ENCODE measurements at places on chromosomes 3 and 15.
A peak's percentile ranks its signal among the peaks of the same experiment; 100 is the strongest.

DNA sequence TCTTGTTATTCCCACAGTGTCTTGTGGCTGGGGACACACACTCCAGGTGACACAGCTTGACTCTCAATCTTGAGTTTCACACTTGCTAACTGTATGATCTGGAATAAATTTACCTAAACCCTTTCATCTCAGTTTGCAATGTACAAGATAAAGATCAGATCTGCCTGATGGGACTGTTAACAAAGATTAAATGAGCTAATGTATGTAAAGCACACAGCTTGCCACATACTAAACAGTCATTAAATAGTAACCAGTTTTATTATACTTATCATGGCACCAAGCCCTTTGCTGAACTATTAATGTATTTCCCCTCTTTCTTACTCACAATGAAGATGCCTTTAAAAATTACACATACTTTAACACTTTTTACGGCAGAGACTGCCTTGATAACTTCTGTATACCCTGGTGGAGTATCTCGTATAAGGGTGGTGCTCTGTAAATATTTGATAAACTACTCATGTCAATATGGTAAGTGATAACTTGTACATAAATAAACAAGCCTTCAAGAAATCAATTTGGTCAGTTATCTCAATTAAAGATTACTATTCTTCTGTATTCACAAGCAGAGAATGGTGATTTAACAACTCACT lies 184.5 kb downstream of the STAG1 start:
- DNase-seq: no peak

DNA sequence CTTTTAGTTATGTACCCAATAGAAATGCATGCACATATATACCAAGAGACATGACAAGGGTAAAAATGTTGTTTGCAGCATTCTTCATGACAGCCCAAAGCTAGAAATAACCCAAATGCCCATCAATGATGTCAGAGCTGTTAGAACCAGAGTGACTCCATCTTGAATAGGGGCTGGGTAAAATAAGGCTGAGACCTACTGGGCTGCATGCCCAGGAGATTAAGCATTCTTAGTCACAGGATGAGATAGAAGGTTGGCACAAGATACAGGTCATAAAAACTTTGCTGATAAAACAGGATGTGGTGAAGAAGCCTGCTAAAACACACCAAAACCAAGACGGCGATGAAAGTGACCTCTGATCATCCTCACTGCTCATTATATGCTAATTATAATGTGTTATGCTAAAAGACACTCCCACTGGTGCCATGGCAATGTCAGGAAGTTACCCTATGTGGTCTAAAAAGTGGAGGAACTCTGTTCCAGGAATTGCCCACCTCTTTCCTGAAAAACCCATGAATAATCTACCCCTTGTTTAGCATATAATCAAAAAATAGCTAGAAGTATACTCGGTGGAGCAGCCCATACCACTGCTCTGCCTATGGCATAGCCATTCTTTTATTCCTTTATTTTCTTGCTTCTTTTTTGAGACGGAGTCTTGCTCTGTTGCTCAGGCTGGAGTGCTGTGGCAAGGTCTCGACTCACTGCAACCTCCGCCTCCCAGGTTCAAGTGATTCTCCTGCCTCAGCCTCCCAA lies 32.9 kb downstream of the ZBTB11 start:
- DNase-seq: no peak

DNA sequence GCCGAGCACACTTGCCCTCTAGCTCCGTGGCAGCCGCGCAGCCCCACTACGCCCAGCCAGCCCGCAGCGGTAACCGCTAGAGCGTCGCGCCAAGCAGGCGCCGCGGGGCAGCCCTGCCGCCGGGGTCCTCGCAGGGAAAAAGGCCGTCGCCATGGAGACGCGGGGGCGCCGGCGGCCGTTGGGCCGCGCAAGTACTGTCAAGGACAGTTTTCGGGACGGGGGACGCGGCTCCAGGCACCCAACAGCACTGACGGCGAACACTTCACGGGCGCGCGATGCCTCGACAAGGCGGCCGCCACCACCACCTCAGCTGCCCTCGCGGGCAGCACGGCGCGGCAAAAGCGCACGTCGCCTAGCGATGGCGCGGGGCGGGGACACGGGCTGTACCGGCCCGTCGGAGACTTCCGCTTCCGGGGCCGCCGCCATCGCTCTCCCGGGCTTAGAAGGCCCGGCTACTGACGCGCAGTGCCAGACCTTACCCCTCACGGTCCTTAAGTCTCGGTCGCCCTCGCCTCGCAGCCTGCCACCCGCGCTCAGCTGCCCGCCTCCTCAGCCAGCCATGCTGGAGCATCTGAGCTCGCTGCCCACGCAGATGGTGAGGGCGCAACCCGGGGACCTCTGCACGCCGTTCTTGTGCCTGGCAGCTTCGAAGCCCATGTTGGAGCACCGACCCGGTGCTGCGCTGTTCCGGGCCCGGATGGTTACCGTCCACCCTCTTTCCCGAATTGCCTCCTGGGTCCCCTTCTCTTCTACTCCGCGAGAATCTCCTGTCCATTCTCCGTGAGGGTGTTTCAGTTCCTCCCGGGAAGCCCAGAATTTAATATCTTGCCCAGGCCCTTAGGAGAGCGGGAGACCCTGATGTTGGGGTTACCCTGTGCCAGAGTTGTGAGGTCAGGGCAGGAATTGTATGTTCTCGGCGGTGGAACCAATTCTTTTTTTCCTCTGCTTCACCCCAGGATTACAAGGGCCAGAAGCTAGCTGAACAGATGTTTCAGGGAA lies at the start of the genes GLT8D1 and SPCS1:
GLT8D1 (minus strand) TSS at position 104 of the 999 bp plus-strand sequence. CDS start 5,331 bp downstream, outside the sequence.
SPCS1 (plus strand) TSS at position 419 of the 999 bp plus-strand sequence; CDS start at position 560, 141 bp downstream.
- DNase-seq: peak; percentile 68

- no peak for DNase-seq
Measured at GRCh38 chr3:62167566-62168262, 205.6 kb downstream of the FEZF2 start.

- no peak for DNase-seq
Measured at GRCh38 chr3:114405202-114405990, 111.6 kb downstream of the TIGIT start.

DNA sequence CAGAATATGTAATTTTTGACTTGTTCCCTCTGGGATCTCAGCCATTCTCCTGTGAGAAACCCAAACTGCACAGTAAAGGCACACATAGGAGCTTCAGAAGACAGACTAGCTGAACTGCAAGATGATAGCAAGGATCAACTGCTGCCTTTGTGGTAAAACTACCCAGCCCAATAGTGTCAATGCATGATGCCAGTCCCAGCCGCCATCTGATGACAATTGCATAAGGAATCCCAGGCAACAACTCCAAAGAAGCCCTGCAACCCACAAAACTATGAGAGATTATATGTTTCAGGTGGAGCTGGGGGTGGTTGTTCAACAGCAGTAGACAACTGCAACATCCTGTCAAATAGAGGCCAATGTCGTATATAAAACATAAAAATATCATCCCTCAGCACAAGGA lies 192.4 kb upstream of the ARPP21 start:
- DNase-seq: no peak

- DNase-seq: no peak
Measured at GRCh38 chr15:70376929-70377691, 279.4 kb upstream of the TLE3 start.

DNA sequence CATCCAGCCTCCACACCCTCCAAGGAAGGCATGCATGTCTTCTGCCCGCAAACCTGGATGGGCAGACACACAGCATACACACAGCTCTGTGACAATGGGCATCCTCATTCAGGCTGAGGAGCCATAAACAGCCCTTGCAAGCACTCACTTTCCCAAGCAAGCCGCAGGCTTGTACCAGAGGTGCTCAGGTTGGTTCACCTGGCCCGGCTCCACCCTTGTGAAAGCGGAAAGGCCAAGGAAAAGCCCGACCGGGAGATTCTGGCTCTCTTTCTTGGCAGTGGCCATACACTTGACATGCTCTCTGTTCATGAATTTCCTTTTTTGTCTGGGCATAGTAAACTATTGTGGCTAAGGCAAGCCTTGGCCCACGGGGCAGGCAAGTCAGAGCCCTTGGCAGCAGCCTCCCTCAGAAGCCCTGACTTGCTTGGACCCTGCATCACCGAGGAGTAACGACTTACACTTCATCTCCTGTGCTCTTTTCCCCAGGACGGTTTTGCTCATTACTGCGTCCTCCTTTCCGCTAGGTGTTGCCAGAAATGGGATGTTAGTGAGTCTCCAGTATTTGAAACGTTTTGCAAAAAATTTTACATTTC lies 74.6 kb upstream of the BNC1 start:
- DNase-seq: no peak

- DNase-seq: no peak
Measured at GRCh38 chr3:195892105-195893043, 16.0 kb downstream of the TNK2 start.

GRCh38 chr3:150152567-150152966 lies 181.9 kb upstream of the PFN2 start:
- no peak for DNase-seq

DNA sequence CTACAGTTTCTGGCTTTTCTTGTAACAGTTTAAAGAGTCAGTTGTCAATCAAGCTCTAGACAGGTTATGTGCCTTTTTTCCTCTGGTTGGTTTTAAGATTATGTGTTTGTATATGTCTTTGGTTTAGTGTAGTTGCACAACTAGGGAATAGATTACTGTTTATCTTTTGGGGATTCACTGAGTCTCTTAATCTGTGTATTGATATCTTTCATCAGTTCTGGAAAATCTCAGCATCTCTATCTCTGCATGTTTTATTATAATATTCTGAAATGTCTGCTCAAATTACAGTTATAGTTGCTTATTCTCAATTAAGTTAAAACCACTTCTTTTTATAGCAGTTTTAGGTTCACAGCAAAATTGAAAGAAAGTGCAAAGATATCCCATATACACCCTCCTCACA lies 14.3 kb downstream of the DUT start:
- no peak for DNase-seq

- DNase-seq: no peak
Measured at GRCh38 chr3:111151438-111151837, 79.8 kb downstream of the NECTIN3 start.

- no peak for DNase-seq
Measured at GRCh38 chr15:60003243-60004008, 685 bp upstream of the FOXB1 start.

DNA sequence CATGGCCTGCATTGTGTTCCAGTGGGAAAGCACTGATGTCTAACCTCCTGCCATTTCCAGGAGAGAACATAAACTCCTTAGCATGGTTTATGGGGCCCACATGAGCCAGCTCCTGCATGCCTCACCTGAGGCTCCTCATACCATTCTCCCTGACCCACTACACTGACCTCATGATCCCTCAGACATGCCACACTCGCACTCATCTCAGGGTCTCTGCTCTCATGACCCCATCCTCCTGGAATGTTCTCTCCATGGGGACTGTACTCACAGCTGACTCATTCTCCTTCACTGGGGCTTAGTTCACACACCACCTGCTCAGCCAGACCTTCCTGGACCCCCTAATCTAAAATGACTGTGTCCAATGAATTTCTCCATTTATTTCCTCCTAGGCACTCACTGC lies 4.0 kb upstream of the LMCD1 start:
- DNase-seq: no peak

- no peak for DNase-seq
Measured at GRCh38 chr3:14534516-14535191, 5.5 kb downstream of the GRIP2 start.

GRCh38 chr3:124246949-124247348 lies 255.0 kb upstream of the ROPN1 start:
- no peak for DNase-seq

- DNase-seq: no peak
Measured at GRCh38 chr3:142215106-142215505, 10.3 kb downstream of the GK5 start.

- DNase-seq: no peak
Measured at GRCh38 chr3:34219556-34219955, 421.1 kb downstream of the PDCD6IP start.

- DNase-seq: no peak
Measured at GRCh38 chr15:92006186-92007028, 152.9 kb downstream of the SLCO3A1 start.

- DNase-seq: no peak
Measured at GRCh38 chr3:177935047-177935446, 601.2 kb upstream of the KCNMB2 start.

DNA sequence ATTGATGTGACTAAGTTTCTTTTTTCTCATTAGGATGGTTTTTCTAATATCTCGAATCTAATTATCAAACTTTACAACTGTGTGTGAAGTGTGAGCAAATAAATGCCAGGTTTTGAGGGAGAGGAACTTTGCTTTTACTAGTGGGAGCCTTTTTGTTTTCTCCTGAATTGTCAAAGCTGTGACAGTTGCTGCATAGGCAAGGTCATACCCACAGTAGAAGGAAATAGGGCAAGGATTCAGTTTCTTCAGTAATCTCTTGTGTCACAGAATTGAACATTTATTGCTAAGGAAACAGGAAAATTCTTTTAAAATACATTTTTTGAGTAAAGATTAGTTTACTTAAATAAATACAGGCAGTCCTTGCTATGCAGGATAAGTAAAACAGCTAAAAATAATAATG lies 19.5 kb downstream of the GMPS start:
- DNase-seq: no peak

DNA sequence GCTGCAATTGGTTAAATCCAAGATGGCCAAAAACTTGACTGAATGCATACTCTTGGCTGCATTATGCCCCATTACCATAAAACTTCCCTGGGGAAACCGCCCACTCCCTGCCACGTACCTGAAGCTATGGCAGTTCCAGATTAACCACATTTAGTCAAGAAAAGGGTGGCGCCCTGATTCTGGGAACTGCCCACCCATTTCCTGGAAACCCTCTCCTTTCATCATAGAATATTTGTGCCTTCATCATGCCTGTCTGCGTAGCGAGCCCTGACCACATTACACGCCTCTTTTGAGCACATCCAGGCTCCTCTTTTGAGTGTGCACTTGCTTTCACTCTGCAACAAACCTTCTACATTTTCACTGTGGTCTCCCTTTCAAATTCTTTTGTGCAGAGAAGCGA lies 5.2 kb downstream of the LINS1 start:
- DNase-seq: peak; percentile 53

GRCh38 chr3:62625268-62625667 lies 249.9 kb downstream of the CADPS start:
- DNase-seq: no peak

DNA sequence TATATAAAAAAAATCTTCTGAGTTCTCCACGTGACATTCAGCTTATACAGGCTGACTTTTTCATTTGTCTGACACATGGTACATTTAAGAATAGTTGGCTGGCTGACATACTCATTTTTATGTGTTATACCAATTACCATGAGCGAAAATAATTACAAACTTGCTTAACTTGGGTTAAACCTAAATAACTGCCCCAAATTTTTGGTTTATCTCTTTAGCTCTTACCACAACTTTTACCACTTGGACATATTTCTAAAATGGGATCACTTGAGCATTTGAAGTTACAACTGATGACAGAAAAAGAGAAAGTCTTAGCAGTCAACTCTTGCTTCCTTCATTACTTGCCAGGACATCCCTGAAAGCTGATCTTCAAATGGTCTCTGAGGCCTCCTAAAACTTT lies 618.1 kb downstream of the RBMS3 start:
- no peak for DNase-seq

GRCh38 chr15:66161108-66161507 lies 92.4 kb downstream of the MEGF11 start:
- no peak for DNase-seq

- DNase-seq: no peak
Measured at GRCh38 chr3:195856410-195857084, 44.8 kb upstream of the MUC4 start.
